Hematopoietic multipotent progenitor cell treated with erythropoietin and hydrocortisone succinate and interleukin-3 and kit ligand, for 8 days (in vitro differentiated cells): ENCODE measurements at places on chromosomes 3 and 15.

DNA sequence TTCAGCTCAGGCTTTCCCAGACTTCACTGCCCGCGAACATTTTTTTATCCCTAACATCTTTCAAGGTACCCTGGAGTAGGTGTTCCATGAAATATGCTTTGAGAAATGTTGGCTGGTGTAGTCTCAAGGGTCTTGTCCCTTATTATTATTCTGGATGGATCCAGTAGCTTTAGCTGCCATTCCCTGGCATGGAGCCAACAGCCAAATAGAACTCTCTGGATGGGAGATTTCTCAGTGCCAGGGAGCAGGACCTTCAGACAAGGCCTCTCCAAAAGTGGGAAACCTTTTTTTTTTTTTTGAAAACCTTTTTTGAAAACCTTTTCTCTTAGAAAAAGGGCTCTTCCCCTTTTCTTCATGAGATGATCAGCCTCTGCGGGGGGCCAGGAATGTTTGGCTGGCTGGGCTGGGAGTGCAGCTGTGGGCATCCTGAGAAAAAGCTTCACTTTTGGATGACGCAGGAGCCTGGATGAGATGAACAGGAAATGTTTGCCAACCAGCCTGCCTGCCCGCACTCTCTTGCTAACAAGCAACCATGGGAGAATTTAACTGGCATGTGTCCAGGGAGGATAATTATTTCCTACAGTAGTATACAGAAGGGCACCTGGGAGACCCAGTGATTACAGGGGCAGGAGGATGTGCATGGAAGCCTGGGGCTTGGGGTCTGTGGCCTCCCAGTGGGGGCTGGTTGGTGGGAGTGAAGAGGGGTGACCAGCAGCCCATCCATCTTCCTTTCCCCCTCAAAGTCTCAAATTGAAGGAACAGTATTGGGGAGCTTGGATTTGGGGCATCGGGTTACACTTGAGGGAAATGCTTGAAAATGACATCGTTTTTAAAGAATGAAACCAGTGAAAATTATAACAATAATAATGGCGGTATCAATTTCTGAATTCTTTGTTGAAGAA, 109.1 kb upstream of the LRIG1 start:
- no peak for DNase-seq

- DNase-seq: peak; percentile 65
These were observed 735 bp downstream of the GOLGA8B start for GRCh38 chr15:34582461-34583371.

- no peak for DNase-seq
These were observed 185.2 kb upstream of the TSC22D2 start for GRCh38 chr3:150222691-150223489.

DNA sequence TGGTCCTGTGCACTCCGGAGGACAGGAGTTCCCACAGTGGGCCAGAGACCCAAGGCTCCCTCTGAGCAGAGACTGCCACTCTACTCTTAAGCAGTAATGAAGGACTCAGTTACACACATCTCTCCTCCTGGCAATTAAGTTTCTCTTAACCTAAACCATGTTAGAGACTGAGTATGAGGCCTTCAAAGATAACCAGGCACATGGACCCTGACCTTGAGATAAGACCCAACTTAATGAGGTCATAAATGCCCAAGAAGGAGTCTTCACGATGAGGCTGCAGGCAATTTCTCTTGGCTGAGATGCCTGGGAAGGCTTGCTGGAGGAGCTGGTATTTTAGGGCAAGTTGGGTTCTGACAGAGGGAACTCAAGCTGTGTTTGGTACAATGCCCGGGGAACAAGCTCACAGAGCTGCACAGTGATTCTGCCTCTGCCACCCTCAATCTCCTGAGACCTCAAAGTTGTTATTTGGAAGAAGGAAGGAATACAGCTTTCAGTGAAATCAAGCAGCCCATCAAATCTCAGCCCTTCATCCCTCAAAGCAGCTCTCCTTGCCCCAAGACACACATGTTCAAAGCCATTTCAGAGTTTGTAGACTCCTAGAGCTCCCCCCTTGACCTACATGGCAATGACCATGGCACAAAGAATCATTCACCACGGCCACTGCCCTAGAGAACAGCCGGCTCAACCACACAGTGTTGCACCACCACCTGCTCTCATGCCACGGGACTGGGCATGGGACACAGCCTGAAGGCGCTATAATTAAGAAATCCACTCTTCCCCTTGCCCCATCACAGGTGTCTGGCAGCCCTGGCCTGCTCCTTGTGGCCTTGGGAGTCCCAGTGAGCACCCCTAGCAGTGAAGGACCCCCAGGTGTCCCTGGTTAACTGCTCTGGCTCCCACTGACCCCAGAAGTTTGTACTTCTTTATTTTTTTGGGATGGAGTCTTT, 7.1 kb downstream of the RMDN3 start:
- peak; percentile 81 for DNase-seq

GRCh38 chr15:90872486-90873184, 4.2 kb downstream of the FURIN start:
- DNase-seq: peak; percentile 68

- no peak for DNase-seq
These were observed 121.8 kb upstream of the ATP11B start for GRCh38 chr3:182671541-182671940.

DNA sequence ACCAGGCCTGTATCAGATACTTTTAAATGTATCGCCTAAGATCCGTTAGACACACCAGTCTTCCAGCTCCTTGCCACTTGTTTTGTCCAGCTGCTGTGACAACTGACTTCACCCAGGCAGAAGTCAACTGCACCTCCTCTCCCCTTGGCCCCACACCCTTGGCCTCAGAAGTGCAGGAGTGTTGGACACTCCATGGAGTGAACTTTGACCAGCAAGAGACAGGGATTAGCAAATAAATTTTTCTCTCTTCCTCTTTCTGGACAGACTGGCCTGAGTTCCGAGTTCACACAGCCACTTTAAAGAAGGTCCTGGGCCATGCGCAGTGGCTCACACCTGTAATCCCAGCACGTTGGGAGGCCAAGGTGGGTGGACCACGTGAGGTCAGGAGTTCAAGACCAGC, 2.9 kb upstream of the CLN6 start:
- DNase-seq: no peak

- DNase-seq: no peak
These were observed 123.8 kb downstream of the PPM1L start for GRCh38 chr3:160879859-160880258.

DNA sequence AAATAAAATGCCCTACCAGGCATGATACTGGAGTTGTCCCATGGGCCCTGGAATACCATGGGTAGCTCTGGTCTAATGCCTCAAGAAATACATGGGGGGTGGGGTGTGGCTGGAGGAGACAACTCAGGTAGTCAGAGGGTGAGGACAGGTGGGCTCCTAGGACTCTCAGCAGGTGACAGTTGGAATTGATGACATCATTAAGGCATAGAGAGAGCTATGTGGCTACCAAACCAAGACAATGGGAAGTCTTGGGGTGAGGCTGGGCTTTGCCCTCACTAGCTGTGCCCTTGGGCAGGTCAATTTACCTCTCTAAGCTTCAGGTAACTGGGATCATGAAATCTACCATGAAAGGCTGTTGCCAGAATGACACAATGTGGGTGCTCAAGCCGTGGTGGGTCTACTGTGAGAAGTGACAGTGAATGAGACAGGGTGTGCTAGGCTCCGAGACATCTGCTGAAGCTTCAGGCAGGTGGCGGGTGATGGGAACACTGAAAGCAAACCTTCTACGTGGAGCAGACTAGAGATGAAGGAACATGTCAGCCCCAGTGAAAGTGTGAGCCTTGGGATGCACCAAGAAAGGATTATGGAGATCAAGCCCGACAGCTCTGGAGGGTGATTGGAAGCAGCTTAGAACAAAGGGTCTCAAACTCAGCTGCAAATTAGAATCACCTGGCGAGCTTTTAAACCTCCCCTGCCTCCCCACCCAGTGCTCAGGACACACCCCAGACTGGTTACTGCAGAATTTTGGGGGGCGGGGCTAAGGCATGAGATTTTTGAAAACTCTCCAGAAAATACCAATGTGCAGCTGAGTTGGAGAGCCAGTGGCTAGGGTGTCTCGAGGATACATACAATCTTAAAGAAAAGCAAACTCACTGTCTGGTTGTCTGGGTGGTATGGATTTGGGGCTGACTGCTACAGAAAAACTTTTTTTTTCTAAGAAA, 21.5 kb downstream of the SLC6A20 start:
- DNase-seq: no peak

- DNase-seq: no peak
These were observed 26.9 kb downstream of the PRR20G start for GRCh38 chr3:127260826-127261555.

GRCh38 chr3:58520403-58521335, 16.3 kb downstream of the ACOX2 start:
- DNase-seq: peak; percentile 30

DNA sequence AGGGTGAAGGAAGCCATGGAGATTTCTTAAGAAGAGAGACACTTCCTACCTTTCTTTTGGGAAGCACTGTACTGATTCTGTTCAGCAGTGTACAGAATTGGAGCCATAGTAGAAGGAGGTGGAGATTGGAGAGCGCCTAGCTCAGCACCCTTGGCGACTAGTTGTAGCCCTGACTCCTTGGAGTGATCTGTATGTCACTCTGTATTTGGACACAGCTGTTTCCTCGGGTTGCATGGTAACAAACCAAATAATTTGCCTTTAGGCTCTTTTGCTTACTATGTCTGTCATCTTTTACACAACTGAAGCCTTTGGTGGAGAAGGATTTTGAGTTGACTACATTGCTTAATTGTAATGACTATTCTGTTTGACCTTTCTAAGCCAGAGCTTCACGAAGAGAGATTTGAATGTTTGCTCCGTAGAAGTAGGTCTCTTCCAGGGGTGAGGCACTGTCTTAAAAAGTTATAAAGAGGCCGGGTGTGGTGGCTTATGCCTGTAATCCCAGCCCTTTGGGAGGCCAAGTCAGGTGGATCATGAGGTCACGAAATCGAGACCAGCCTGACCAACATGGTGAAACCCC, 77.1 kb downstream of the AKAP13 start:
- DNase-seq: no peak

DNA sequence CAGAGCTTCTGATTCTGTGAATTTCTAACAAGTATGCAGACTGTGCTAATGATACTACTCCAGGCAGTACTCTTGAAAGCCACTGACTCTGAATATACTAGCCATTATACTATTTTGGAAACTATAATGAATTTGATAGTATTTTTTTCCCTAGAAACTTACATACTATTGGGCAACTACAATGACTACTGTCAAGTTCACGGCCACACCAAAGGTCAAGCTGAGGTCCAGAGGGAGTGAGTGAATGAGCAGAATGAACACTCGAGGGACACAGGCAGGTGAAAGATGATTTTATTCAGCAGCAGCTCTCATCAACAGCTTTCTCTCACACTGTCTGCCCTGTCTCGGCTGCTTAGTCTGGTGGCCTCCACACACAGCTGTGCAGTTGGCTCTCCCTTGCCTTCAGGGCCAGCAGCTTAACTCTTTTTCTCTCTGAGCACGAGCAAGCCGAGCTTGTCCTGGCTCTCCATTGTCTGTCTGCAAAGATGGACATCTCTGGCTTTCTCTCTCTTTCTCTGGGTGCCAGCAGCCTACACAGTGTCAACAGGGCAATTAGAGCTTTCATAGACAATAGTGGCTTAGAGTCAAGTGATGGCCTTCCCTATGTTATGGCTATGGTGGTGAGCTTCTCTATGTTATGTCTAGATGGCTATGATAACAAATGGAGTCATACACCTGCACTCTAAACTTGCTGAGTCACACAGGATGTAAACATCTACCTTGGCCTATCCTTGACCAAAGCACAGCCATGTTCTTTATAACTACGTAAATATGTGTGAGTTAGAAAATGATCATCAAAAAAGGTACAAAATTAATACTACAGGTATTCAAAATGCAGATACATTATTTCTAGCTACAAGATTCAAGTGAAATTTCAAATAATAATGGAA, 362.4 kb downstream of the CGGBP1 start:
- no peak for DNase-seq

DNA sequence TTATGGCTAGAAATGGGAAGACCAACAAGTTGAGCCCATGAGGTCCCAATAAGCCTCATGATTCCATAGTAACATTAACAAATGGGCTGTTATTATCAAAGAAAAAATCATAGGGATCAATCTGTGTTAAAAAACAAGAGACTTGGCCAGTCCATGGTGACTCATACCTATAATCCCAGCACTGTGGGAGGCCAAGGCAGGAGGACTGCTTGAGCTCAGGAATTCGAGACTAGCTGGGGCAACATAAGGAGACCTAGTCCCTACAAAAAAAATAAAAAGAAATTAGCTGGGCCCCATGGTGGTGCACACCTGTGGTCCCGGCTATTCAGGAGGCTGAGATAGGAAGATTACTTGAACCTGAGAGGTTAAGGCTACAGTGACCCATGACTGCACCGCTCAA, 124.8 kb downstream of the DMXL2 start:
- DNase-seq: no peak

- DNase-seq: no peak
These were observed 26.3 kb downstream of the CLDN16 start for GRCh38 chr3:190414297-190414696.

GRCh38 chr15:74790080-74790916, 8.4 kb downstream of the CSK start:
- peak; percentile 72 for DNase-seq

GRCh38 chr3:192352142-192352541, 375.2 kb downstream of the FGF12 start:
- no peak for DNase-seq

GRCh38 chr15:93553167-93553935, 464.3 kb upstream of the RGMA start:
- DNase-seq: no peak

DNA sequence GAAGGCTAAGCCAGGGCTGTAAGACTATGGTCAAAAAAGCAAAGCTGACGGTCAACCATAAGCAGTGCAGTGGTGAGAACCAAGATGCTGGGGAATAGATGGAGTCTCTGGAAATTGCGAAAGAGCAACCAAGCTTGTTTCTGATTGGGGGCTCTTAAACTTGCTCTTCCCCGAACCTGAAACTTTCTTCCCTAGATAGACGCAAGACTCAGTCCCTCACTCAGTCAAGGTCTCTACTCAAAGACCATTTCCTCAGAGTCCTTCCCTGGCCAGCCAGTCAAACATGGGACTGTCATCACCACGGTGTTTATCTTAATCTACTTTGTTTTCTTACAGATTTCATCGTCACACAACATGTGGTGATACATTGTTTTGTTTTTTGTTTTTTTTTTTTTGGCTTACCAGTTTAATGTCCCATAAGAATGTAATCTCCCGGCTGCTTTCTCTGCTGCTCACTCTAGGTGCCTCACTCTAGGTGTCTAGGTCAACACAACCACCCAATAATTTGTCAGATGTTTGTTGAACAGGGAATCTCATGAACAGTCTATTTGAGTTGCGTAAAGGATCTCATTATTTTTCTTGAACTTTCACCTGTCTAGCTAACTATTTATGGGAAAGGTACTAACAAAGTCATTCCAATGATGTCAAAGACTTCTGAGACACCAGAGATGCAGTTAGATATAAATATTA, 495.4 kb downstream of the FOXP1 start:
- DNase-seq: no peak

- DNase-seq: no peak
These were observed 125.6 kb upstream of the TBL1XR1 start for GRCh38 chr3:177322881-177323280.

DNA sequence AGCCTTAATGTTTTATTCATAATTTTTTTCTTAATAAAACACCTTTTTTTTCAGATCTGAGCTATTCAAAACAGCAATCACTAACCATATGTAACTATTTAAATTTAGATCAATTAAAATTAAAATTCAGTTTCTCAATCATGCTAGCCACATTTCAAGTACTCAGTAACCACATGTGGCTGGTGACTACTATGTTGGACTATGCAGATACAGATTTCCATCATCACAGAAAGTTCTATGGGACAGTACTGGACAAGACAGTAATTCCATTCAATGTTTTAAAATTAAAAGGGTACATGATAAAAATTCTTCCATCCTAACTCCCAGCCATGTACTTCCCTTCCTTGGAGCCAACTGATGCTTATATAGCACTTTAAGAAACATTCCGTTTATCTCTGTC, 119.3 kb downstream of the GLDN start:
- no peak for DNase-seq

- no peak for DNase-seq
These were observed 78.1 kb downstream of the OXNAD1 start for GRCh38 chr3:16343101-16343500.
